Mammary epithelial cell (primary cell): ENCODE measurements at places on chromosomes 16 and 17. TPM values are rescaled to one million over a fixed set of nuclear protein-coding genes. Genes with fewer than 3 reads are reported as not detected.

The TBC1D3G gene
- total RNA-seq = not detected

The APOBR gene
- total RNA-seq = 0.08 and 0.09 TPM in 2 replicates

The PRR35 gene
- total RNA-seq = not detected

The BCL6B gene
- not detected in 2 replicates for total RNA-seq

The ABAT gene
- total RNA-seq = 20.5 TPM

The CACNA1G gene
- total RNA-seq = 0.09 TPM in 1 of 2 replicates, not detected in the other

The CRYBA1 gene
- not detected in 2 replicates for total RNA-seq

The MEIOB gene
- not detected in 2 replicates for total RNA-seq

The SRL gene
- total RNA-seq = under 0.01 TPM

The GPRC5B gene
- total RNA-seq = 0.32 and 0.38 TPM in 2 replicates

The NAGS gene
- 1.3 TPM for total RNA-seq

The USP43 gene
- total RNA-seq = 8.0 and 9.1 TPM in 2 replicates

The SPDYE4 gene
- not detected for total RNA-seq

The CAVIN1 gene
- total RNA-seq = 592 TPM

The AIPL1 gene
- not detected for total RNA-seq

The CCDC47 gene
- 60.5 TPM for total RNA-seq

The ST6GALNAC1 gene
- not detected for total RNA-seq

The NPIPB6 gene
- total RNA-seq = 0.26 and 2.0 TPM in 2 replicates

The RASL10B gene
- total RNA-seq = 0.19 and 0.27 TPM in 2 replicates

The SALL1 gene
- 0.51 and 1.3 TPM in 2 replicates for total RNA-seq
